ENCODE measurements at places on chromosomes 12 and 14.
A peak's percentile ranks its signal among the peaks of the same experiment; 100 is the strongest.

DNA sequence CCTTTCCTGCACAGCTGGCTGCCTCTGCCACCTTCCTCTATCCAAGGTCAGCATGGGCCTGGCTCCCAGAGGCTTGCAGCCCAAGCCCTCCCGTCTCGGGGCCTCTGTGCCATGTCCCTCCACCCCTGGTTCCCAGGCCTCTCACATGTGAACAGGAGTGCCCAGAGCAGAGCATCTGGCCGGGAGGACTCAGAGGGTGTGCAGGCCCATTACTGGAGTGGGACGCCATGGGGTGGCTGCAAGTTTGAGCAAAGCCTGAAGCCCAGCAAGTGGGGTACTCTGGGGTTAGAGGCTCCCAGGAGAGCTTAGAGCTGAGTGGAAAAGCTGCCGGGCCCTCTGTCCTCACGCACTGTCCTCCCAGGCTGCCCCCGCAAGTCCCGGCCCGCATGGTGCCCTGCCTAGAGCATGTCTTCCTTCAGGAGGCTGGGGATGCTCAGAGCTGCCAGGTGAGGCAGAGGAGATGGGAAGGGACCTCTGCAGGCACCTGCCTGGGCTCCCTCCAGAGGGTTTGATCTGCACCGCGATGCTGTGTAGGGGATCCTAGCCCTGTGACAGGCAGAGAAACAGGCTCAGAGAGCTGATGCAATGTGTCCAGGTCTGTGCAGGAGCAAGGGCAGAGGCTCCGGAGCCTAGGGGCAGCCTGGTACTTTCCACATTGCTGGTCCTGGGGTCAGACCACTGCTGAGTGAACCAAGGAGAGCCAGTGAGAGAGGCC, 39.8 kb downstream of the DIO3 start:
- DNase-seq, result no peak

DNA sequence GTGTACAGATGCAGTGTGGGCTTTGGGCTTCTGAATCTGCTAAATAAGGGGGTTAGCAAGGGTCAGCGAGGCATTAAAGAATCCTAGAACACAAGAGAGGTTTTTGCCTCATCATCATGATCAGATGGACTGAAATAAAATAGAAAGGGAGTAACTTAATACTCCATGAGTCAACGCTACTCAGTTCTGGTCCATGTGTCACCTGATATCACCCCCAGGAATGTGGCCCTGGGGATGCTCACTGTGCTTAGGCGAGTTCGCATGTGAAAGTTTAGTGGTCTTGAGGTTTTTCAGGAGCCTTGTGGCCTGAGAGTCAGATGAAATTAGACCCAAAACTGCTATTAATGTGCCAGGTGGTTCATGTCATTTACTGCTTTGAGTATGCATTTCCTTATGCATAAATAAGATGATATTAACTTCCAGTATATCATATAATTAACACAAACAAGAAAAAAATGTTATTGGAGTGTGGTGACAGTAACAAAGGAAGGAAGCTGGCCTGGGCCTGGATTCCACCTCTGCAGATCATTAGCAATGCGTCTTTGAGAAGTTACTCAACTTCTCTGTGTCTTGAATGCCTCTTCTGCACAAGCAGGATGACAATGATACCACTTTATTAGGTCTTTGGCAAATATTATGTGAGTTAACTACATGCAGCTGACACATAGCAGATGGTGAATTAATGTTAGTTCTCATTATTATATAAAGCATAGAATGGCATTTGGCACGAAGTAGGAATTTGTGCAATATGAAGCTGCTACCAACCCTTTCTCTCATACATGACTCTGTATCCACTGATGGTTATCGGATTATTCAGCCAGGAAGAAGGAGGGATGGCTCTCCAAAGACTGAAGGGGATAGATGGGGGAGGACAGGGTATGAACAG, 1272.6 kb downstream of the AACS start:
- DNase-seq, result no peak

DNA sequence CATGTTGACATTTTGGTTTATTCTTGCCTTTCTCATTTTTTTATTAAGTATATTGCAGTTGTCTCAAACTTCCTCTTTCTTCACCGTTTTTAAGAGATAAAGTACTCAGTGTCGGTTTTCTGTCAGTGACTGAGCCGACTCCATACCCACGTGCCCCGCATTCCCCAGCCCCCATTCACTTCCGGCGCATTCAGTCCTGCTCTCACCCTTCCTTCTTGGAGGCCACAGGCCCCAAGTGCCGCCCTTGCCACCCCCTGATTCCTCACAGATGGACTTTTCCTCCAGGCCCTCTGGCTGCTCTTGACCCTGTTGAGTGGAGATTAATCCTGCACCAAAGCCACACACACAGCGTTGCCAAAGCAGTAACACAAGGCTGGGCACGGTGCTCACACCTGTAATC, 19.1 kb upstream of the DNAH10 start:
- no peak for DNase-seq

DNA sequence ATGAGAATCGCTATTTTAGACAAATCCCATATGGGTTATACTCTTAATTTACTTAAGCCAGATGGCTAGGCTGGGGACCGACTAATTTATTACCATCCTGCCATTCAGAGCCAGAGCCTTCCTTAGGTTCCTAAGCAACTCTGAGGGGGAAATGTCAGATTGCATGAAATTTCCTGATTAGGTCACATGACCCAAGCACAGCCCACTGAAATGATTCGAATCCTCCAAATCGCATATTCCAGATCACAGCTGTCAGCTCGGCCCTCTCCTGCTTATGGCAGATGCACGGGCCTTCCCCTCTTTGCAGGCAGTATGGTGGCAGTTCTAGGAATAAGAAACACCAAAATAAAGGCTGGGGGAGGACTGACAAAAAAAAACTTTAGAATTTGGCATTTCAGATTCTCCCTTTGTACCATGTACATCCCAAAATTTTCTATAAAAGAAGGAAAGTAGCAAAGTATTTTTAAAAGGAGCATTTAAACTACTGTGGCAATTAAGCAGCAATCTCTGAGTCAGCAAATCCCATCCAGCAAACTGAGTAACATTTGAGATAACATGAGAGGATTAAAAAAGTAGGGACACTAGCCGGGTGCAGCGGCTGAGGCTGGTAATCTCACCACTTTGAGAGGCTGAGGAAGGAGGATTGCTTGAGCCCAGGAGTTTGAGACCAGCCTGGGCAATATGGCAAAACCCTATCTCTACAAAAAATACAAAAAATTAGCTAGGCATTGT, 30.5 kb upstream of the NUDT4 start:
- DNase-seq, result no peak

DNA sequence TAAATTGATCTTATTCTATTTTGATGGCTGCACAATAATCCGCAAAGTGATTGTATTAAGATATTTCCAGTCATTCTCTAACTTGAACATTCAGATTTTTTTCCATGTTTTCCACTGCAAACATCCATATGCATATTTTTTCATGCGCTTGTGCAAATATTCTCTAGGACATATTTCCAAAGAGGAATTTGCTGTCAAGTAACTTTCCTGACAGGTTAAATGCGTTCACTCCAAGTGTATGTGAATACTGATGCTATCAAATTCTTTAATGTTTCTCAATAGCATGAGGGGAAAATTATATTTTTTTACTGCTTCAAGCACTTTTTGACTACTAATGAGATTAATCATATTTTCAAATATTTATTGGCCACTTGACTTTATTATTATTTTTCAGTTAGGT, 135.3 kb upstream of the LGR5 start:
- DNase-seq, result no peak

DNA sequence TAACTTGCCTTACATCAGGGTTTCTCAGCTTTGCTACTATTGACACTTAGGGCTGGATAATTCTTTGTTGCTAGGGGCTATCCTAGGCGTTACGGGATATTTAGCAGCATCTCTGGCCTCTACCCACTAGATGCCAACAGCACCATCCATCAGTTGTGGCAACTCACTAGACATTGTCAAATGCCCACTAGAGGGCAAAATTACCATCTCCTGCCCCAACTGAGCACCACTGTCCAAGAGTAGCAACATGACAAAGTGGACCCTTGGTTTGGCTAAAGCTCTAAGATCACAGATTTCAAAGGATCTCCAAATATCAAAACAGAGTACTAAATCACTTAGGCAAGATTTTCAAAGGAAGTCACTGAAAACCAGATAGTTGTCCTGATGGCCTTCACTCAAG, 251.7 kb upstream of the TBX3 start:
- DNase-seq, result no peak

GRCh38 chr14:95495076-95495475, 21.4 kb downstream of the SYNE3 start:
- DNase-seq, result peak; percentile 8

DNA sequence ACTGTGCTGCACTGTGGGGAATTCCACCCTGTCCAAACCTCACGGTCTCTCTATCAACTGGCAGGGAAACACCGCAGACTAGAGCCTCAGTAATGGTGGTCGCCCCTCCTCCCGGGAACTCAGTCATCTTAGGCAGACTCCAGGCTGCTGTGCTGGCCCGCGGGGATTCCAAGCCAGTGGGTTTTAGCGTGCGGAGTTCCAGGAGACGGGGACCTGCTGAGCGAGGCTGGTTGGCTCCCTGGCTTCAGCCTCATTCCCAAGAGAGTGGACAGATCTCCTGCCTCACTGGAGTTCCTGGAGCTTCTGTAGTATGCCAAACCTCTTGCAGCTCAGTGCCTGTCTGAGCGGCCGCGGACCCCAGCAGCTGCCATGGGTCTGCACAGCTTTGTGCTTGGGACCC, 455.6 kb downstream of the CCDC91 start:
- DNase-seq, result no peak

Measured in anterior cingulate cortex (tissue), 58 donors.